Activated T-cell treated with anti-CD3 and anti-CD28 coated beads for 1 hour (primary cell): ENCODE measurements at places on chromosomes 6 and 20.

GRCh38 chr6:30163090-30163917 is at the start of gene TRIM15:
TSS of gene TRIM15 (plus strand) at chr6:30163546. CDS start at chr6:30163685, 139 bp downstream.
- no peak for DNase-seq

- DNase-seq: no peak
Measured at GRCh38 chr6:128569732-128570679, 49.6 kb upstream of the PTPRK start.

- no peak for DNase-seq
Measured at GRCh38 chr20:51460569-51461265, 81.8 kb downstream of the NFATC2 start.

DNA sequence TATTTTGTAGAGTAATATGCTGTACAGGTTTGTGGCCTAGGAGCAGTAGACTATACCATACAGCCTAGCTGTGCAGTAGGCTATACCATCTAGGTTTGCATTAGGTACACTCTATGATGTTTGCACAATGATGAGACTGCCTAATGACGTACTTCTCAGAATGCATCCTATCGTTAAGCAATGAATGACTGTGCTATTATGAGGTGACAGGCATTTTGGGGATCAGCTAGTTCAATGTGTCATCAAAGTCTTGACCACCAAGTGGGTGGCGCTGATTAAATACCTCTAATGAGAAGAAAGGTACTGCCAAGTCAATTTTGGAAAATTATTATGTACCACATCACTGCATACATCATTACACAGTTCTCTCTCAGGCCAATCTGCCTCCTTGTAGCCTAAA is 190.2 kb downstream of the BACH2 start:
- DNase-seq: no peak

DNA sequence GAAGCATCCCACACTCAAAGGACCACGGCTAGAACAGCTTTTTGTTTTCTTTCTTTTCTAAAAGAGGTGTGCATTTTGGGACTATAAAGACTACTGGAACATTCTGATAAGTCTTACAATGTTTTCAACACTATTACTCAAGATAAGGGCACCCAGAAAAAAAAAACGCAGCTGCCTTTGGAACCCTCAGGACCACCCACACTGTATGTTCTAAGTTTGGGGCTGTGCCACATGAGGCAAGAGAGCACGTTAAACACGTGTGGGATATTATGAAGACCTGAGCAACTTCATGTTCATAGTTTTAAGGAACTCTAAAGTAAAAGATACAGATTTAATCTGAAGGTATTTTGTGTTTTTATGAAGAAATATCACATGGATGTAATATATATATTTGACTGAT is 204.6 kb downstream of the FOXC1 start:
- no peak for DNase-seq

- DNase-seq: no peak
Measured at GRCh38 chr6:5192135-5192794, 68.5 kb downstream of the LYRM4 start.

DNA sequence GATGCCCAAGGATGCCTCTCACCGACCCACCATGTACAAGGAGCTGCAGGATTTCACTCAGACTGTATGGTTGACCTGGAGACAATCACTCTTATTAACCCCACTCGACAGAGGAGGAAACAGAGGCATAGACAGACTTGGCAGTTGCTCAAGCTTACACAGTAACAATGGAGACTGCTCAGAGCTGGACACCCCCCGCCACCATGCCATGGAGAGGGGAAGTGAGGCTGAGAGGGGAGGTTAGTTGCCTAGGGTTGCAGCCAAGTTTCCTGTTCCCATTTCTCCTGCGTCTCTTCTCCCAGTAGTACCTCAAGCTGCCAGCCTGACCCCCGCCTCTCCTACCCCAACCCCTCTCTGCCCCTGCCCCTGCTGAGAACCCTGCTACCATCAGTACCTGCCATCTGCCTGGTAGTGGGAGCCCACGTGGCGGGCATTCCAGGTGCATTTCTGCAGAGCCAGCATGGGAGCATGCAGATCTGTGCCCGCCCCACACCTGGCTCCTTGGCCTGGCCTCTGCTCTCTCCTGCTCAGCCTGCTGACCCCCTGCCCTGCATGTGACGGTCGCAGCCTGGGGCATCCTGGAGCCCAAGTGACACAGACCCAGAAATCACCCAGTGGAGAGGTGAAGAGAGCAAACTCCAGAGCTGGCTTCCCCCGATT is 157.7 kb downstream of the PREX1 start:
- DNase-seq: no peak

DNA sequence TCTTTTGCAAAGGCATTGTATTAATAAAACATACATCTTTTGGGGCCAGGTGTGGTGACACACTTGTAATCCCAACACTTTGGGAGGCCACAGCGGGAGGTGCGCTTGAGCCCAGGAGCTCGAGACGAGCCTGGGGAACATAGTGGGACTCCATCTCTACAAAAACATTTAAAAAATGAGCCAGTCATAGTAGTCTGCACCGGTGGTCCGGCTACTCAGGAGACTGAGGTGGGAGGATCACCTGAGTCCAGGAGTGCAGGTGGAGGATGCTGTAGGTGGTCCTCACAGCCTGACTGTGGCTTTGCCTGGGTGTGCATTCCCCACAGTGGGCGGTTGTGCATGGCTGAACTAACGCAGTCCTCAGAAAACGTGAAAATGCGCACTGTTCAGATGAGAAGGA is 162.5 kb downstream of the DLL1 start:
- DNase-seq: no peak
